ENCODE measurements at places on chromosomes 1 and 21. TPM values are rescaled to one million over a fixed set of nuclear protein-coding genes. Genes with fewer than 3 reads are reported as not detected.

DNA sequence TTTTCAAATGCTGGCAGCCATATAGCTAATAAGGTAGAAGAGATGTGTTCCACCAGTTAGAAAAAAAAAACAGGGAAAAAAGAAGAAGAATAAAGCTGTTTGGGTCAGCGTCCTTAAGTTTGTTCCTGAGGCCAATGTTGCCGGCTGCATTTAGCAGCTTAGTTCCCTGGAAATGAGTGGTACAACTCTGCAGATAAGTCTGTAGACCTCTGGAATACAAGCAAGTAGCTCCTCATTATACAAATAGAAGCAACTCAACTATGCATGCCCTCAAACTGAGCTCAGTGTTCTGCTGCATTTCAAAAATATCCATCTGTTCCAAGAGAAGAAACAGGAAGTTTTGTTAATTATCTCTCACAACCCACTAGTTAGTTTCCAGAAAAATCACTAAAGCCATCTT lies 181.2 kb upstream of the PKN2 start:
- ATAC-seq, result no peak

DNA sequence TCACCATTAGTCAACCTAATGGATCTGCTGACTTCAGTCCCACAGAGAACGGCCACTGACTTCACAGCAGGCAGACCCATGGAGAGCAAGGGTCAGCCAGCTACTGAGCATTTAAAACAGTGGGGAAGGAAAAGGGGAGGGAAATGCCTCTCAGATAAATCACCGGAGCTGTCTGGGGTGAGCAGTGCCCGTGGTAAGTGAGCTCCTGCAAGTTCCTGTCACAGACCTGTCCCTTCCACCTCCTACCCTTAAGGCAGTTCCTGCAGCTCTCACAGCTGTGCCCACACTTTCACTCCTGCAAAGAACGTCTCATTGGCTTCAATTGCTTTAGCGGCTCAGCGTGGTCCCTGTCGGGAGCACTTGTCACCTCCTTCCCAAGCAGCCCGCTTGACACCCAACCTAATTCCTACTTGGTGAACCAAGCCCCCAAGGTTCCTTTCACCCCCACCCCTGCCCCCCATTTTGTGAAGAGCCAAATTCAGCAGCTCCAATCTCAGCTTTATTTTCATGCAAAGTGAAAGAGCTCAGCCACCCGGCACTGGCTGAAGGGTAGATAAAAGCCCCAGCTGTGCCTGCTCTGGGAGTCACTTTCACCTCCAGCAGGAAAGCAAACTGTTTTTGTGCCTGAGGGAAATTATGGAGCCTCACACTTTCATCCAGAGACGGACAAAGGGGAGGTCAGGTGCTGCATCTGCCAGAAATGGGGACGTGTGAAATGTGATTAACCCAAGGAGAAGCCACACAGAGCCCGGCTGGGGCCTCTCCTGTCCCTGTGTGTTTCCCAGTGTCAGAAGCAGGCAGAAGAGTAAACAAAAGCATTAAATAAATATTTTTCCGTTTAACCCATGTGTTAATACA lies 306.2 kb downstream of the TTLL7 start:
- peak; percentile 52 for ATAC-seq

DNA sequence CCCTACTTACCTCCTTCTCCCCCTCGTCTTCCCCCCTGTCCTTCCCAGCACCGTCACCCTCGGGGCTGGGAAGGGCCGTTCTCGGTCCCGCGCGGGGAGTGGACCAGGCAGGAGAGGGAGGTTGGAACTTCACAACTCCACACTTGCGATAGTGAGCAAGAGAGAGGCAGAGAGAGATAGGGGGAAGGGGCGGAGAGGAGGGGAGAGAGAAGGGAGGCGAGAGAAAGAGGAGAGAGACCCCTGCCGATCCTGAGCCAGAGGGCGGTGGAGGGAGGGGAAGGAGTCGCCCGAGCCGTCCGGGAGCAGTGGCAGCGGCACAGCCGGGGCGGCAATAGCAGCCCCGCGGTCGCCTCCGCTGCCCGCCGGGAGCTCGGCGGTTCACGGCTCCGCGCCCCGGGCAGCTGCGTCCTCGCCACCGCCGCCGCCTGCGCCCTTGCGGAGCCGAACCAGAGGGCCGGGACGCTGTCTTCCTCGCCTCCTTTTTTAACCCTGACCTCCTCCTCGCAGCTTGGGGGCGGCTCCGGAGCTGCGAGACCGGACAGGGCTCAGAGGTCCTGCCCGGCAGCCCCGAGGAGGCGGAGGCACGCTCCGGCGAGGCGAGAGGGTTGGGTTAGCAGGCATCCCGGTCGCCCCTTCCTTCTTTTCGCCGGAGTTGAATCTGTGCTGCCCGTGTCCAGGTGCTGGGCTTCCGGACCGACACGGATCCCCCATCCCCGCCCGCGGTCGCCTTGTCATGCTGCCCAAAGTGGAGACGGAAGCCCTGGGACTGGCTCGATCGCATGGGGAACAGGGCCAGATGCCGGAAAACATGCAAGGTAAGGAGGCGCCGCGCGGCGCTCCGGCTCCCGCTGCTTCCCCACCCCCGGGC lies 11.7 kb downstream of the NR5A2 start:
- ATAC-seq, result peak; percentile 40

- no peak for ATAC-seq
These were observed 812.3 kb downstream of the PLA2G4A start for GRCh38 chr1:187641015-187641414.

DNA sequence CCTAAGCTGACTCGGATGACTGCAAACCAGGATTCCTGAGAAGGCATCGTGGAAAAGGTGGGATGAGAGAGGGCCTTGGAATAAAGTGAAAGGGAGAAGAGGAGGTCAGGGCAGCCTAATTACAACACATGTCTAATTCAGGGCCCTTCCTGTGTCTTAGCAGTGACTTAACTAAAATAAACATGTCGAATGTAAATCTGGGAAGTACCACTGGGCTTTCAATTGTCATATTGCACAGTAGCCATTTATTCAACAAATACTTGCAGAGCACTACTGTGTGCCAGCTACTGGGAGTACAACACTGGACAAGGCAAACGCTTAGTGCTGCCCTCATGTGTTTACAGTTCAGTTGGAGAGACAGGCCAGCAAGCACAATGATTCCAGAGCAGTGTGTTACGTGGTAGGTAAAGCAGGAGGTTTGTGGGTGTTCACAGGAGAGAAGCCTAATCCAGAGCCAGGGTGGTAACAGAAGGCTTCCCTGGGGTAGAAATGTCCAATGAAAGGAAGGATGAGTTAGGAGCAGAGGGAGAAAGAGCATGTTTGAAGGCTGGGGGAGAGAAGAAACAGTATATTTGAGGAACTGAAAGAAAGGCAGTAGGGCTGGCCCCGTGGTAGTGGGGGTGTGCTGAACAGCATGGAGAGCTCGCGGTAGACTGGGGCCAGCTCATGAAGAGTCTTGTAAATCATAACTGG lies 38.0 kb upstream of the RASAL2 start:
- ATAC-seq, result no peak

GRCh38 chr1:111366256-111366655 lies 61.3 kb downstream of the OVGP1 start:
- no peak for ATAC-seq

DNA sequence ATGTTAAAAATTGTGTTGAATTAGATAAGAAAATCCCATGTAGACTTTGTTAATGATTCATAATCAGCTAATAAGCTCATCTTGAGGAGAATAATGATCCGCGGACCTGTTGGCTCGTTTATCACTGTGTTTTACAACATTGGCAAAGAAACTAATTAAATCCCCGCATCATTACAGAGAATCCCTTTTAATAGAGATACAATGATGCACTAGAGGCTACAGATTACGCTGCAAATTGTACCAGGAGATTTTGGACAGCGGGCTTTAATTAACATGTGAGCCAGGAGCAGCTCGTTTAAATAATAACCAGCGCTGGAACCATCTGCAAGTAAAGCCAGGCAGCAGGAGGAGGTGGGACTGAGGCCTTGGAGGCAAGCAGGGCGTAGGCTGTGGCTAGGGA lies 280.3 kb upstream of the POU3F1 start:
- ATAC-seq, result no peak

GRCh38 chr1:38117444-38117887 lies 70.9 kb upstream of the POU3F1 start:
- no peak for ATAC-seq

GRCh38 chr1:233005703-233006102 lies 55.3 kb downstream of the NTPCR start:
- ATAC-seq, result no peak

DNA sequence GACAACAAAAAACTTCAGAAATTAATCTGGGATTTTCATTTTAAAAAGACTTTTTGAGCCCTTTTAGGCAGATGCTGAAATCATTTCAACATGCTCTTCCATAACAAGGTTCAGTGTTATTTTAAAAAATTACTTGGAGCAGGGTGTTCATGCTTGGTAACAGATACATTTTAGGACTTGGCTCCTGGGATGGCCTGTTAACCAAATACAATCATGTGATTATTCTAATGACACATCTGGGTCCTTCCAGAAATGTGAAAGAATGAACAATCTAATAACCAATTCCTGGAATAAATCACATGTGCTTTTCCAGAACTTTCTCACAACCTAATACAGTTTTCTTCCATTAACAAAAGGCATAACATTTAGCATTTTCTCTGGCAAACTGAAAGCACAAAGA lies 379.8 kb upstream of the RUNX1 start:
- ATAC-seq, result no peak

GRCh38 chr1:84319662-84320061 lies 18.2 kb downstream of the SAMD13 start:
- ATAC-seq, result no peak

- no peak for ATAC-seq
These were observed 407.9 kb upstream of the LYPLAL1 start for GRCh38 chr1:218765753-218766152.

GRCh38 chr1:221783936-221784335 lies 42.0 kb upstream of the DUSP10 start:
- peak; percentile 76 for ATAC-seq

DNA sequence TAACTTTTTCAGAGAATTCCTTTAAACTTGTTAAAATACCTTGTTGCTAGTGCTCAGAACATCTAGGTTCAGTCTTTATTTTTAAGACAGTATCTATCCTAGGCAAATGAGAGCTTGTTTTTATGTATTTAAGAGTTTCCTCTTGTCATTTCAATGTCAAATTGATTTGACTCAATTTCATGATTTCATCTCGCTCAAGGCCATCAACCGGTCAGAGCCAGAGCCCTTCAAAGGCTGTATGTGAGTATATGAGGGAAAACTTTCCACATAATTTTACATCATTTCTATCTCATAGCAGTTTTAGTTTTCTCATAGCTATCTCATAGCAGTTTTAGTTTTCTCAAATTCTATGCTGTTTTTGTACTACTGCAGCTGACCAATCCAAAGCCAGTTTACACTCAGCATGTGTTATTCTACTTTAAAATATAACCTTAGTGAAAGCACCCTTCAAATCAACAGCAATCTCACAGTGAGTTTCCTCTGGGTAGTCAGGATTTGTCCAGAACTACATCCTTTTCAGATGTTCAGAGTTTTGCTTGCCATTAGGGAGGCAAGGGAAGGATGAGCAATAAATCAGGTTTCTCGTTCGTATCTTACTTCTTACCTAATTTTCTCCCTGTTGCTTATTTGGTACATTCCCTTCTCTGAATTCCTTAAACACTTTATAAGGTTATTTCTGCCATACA lies 12.7 kb downstream of the HNRNPU start:
- peak; percentile 29 for ATAC-seq

DNA sequence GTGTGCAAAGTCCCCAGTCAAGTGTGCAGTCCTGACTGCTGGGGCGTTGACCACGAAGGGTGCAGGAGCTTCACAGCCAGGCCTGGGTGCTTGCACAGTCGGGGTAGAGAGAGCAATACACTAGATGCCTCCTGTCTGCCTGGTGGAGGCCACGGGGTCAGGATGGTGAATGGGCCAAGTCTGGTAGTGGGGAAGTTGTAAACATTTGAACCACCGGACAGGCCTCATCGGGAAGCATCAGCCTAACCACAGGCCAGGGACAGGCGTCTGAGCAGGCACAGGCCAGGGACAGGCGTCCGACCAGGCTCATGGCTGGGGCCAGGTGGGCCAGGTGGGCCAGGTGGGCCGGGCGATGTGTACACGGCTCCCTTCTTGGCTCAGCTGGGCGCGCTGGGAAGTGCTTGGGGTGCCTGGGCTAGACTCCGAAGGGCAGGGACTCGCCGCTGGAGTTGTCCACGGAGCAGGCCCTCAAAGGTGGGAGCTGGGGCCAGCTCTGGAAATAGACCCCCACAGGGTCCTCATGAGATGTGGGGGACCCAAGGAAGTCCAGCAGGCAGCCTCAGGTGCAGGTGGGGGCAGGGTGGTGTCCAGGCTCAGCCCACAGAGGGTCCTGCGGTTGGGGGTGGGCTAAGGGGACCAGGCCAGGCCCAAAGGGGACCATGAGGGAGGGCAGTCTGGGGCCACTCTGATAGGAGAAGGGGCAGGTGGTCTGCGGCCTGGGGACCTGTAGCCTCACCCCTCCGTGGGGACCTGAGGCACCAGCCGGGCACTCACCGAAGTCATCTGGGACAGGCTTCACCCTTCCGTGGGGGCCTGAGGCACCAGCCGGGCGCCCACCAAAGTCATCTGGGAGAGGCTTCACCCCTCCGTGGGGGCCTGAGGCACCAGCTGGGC lies 15.0 kb downstream of the COL6A1 start:
- ATAC-seq, result no peak

DNA sequence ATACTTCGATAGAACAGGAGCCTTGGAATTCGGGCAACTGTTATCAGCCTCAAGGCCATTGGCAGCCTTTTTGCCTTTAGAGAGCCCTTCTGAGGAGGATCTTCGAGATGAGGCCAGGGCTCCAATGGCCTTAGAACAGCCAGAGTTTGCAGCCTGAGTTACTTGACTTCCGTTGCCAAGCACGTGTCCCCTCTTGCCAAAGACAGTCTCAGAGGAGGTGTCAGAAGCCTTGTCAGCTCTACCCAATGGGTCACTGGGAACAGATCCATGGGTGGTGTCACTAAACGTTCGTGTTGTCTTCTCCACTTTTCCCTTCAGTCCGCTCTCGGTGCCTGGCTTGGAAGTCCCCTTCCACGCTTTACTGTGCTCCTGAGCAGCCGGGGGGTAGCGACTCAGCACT lies 73.2 kb downstream of the KDM1A start:
- ATAC-seq, result no peak

DNA sequence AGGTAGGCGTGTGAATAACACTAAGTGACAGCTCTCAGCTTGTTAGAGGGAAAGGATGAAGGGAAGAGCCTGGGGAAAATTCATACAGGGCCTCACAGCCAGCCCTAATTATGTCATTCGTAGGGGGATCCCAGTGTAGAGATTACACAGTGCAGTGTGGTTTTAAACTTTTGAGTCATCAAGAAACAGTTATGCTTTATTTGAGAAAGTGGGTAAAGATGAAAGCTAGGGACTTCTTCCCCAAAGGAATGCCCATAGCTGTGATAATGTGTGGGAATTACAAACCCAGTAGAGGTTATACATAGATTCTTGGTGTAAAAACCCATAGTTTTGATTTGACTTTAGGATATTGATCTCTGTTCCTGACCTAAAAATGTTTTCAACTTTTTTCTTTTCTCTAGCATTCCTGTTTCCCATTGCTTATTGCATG lies 1.9 kb downstream of the TTF2 start:
- ATAC-seq, result peak; percentile 55

- ATAC-seq, result no peak
These were observed 5.8 kb downstream of the TTLL10 start for GRCh38 chr1:1179346-1179982.

- no peak for ATAC-seq
These were observed 45.9 kb downstream of the RGL1 start for GRCh38 chr1:183850852-183851251.

Gene C8A
- not detected for total RNA-seq

Gene CELA3A
- not detected for total RNA-seq

Gene VAMP3
- 22.3 TPM for total RNA-seq

Gene TFF1
- total RNA-seq, result not detected

Gene HES3
- total RNA-seq, result not detected

Gene MAP1LC3C
- not detected for total RNA-seq

Gene LCE1D
- total RNA-seq, result not detected

Gene SLC1A7
- not detected for total RNA-seq

Gene NPHS2
- total RNA-seq, result not detected

Gene CHIA
- not detected for total RNA-seq

Measured in activated T-helper 17 cell treated with anti-CD3 and anti-CD28 coated beads, Interleukin-2, amount 50 U/mL, for 72 hours (primary cell).